ENCODE measurements at places on chromosomes 11 and 22.

DNA sequence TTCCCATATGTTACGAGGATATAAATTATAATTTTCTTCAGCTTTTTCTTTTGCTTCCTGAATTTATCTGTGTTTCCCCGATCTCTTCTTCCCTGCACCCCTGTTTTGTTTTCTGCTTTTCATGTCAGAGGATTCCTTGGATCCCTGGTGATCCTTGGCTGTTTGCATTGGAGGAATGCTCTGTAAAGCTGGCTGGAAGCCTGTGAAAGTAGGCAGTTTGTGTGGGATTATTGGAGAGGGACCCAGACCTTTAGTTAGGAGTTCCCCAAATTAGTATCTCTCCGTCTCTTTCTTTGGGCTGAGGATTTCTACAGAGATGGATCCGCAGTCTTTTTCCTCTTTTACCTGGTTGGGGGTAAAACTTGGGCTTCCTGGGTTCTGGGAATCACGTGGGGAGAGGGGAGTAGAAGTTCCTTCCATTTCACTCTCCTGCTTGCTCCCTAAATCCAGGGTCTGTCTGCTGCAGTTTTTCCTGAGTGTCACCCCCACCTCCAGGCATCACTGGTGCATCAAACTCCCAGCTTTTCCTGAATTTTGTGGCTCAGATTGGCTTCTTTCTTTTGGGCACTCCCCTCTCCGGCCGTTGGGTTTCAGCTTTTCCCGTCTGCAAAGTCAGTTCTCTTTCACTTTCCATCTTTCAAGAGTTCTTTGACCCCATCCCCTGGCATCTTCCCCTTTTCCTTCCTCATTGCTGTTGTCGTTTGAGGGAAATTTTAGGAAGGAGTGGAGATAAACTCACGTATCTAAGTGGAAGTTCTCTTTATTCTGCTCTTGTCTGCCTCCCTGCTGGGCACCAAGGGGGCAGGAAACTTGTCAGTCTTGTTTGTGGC lies 79.1 kb upstream of the ALX4 start:
- DNase-seq: no peak

DNA sequence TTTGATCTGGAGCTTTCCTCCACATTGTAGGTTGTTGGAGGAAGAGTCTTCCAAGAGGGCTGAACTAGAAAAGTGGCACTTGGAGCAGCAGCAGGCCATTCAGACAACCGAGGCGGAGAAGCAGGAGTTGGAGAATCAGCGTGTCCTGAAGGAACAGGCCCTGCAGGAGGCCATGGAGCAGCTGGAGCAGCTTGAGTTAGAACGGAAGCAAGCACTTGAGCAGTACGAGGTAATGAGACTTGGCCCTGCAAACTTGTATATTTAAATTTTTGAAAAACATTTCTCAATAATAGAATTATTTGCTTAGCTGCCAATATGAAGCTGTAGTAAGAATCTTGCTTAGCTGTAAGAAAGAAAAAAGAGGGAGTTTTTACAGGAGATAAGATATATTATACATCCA lies 84.0 kb downstream of the SWAP70 start:
- no peak for DNase-seq

- no peak for DNase-seq
Measured at GRCh38 chr11:128365044-128365443, 222.3 kb downstream of the ETS1 start.

- DNase-seq: no peak
Measured at GRCh38 chr11:37972691-37973090, 1374.7 kb upstream of the RAG2 start.

GRCh38 chr11:65505466-65506289 lies 6.8 kb downstream of the MALAT1 start:
- no peak for DNase-seq

GRCh38 chr11:68839911-68840641 lies 1.6 kb downstream of the CPT1A start:
- DNase-seq: no peak

DNA sequence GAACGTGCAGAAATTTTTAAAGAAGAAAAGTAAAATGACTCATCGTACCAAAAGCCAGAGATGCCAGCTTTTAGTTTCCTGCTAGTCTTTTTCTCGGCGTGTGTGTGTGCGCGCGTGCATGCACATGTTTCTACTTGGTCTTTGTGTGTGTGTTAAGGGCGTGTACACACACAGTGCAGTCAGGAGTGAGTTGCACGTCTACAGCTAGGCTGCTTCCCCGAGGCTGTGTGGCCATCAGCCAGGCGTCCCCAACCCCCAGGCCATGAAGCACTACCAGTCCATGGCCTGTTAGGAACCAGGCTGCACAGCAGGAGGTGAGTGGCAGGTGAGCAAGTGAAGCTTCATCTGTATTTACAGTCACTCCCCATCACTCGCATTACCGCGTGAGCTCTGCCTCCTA lies 36.4 kb downstream of the KCNQ1 start:
- DNase-seq: no peak

- DNase-seq: no peak
Measured at GRCh38 chr11:26578998-26579661, 7.1 kb upstream of the MUC15 start.

DNA sequence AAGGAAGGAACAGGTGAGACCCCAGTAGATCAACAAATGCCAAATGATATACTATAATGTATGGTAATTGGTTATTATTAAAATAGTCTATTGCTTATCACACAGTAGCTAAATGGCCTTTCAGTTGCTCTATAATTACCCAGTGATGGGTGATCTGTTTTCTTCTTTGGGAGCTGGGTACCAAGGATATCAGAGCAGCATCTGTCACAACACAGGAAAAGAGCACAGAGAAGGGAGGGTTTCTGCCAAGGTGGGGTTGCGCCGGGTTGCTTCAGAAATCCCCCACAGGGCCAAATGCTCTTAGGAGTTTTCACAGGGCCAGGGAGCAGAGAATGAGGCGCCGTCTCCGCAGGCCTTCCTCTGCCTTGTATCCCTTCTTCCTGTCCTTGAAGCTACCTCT lies 469.4 kb downstream of the INSC start:
- DNase-seq: no peak

GRCh38 chr11:33868647-33869461 lies 23.0 kb downstream of the LMO2 start:
- DNase-seq: no peak

DNA sequence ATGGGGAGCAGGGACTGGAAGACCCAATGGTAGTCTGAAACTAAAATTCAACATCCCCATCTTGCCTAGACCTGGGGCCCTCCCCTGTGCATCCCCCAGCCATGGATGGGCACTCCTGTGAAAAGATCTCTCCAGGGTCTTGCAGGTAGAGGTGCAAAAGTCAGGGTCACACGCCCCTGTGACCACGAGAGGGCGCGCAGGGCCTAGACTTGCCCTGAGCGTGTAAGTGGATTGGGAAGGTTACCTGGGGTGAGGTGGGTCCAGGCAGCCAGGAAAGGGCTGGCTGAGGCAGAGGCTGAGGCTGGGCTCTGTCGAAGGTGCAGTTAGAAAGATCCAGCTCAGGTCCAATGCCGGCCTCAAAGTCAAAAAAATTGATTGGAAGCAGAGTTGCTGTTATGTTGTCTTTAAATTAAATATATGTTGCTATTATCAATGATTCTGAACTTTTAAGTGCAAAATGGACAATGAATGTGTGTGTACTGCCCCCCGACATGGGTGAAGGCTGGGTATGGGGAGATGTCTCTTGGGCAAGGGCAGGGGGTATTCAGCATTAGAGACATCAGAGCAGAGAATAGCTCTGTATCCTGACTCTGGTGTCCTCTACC lies 4.8 kb upstream of the POU2F3 start:
- peak; percentile 27 for DNase-seq

DNA sequence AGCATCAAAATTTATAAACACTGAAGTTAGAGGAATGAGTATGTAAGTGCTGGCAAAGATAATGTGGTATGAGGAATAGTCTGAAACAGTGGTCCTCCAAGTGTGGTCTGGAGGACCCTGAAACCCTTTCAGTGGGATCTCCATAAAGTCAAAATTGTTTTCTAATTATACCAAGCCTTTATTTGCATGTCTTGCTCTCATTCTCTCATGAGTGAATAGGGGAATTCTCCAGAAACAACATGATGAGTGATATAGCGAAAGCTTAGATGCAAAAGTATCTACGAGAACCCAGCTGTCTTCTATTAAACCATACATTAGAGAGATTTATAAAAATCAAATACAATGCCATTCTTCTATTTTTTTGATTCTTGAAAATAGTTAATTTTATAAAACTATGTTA lies 145.0 kb upstream of the RAG2 start:
- no peak for DNase-seq

GRCh38 chr11:127452533-127452932 lies 452.0 kb upstream of the KIRREL3 start:
- no peak for DNase-seq

GRCh38 chr11:19959648-19960059 lies 200.6 kb downstream of the DBX1 start:
- no peak for DNase-seq

- no peak for DNase-seq
Measured at GRCh38 chr11:62953811-62954210, 31.0 kb downstream of the SLC22A6 start.

GRCh38 chr11:2393111-2393868 lies 7.3 kb upstream of the TSSC4 start:
- DNase-seq: no peak

- DNase-seq: no peak
Measured at GRCh38 chr11:44773351-44773965, 46.7 kb downstream of the TSPAN18 start.
